ENCODE measurements at places on chromosomes 6 and 20.

DNA sequence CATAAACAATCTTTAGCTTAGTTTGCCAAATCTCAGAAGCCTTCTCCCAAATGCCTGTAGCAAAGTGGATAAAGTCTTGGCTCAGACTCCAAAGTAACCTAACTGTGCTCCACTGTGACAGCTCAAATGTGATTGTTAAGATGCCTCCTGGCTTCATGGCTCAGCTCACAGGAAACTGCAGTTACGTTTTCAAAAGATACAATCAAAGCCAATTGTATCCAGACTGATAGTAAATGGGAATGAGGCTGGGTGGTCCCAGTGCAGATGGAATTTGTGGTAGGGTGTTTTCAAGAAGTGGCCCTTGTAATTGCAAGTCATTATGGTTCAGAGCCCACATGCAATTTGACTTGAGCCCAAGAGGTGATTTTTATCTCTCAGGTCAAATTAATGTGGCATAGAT, 151.2 kb upstream of the TAB2 start:
- no peak for DNase-seq

- no peak for DNase-seq
These were observed 15.7 kb upstream of the REPS1 start for GRCh38 chr6:139003751-139004150.

DNA sequence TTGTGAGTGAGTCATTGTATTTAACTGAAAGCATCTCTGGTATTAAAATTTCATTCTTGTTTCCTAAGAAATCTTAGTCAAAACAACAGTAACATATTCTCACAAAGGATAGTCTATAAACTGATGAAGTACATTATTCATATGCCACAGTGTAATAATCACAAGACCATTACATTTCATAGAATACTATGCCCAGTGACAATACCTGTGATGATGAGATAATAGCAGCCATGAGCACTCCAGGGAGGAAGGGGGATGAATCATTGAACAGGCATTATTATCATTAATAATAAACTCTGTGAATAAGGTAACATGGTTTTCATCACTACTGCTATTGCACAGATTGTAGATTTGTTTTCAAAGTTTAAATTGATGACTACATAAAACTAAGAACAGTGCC, 667.9 kb downstream of the EPM2A start:
- DNase-seq = no peak

- no peak for DNase-seq
These were observed 94.0 kb downstream of the NOL4L start for GRCh38 chr20:32490942-32491763.

GRCh38 chr6:115634887-115635286, 425.8 kb downstream of the FRK start:
- DNase-seq = no peak

GRCh38 chr6:62042429-62042828, 243.6 kb downstream of the KHDRBS2 start:
- DNase-seq = no peak

DNA sequence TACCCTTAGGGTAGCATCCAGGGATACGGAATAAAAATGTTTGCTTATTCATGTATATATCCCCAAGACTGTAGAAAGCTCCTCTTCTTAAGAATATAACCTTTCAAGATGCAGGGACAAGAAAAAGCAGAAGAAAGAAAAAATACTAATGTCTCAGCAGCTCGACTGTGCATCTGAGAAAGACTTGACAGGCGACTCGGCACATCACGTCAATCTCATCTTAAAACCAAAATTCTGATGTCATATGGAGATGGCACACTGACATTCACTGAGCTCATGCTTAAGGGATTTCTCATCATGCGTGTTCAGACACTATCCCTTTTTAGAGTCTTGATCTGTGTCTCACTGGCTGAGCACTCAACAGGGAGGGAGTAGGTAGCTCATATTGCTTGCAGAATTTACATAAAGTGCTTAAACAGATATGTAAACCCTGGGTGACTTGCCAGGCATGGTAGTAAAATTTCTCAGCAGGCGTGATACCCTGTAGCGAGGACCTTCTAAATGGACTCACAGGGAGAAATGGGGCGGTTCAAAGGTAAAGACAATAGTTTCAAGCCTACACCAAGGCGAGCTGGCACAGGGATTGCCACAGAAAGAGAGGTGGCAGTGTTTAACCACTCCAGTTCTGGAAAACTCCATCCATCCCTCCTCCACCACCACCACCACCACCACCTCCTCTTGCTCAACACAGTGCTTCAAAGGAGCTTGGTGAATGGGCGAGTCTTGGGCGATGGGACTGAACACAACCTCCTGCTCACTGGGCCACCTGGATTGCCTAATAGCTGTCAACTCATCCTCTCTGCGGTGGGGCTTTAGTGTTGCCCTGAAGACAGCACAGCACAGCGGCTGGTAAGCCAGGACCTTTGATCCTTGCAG, 330.5 kb downstream of the TFAP2A start:
- no peak for DNase-seq

DNA sequence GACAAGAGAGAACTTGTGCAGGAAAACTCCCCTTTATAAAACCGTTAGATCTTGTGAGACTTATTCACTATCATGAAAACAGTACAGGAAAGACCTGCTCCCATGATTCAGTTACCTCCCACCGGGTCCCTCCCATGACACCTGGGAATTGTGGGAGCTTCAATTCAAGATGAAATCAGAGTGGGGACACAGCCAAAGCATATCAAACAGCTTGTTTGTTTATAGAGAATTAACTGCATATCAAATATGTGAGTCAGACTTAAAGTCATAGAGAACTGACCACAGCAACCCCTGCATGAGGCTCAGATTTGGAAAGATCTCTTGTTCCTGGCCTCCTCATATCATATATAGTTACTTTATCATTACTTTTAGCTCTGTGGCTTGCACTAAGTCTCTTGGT, 29.1 kb upstream of the HDAC2 start:
- no peak for DNase-seq

DNA sequence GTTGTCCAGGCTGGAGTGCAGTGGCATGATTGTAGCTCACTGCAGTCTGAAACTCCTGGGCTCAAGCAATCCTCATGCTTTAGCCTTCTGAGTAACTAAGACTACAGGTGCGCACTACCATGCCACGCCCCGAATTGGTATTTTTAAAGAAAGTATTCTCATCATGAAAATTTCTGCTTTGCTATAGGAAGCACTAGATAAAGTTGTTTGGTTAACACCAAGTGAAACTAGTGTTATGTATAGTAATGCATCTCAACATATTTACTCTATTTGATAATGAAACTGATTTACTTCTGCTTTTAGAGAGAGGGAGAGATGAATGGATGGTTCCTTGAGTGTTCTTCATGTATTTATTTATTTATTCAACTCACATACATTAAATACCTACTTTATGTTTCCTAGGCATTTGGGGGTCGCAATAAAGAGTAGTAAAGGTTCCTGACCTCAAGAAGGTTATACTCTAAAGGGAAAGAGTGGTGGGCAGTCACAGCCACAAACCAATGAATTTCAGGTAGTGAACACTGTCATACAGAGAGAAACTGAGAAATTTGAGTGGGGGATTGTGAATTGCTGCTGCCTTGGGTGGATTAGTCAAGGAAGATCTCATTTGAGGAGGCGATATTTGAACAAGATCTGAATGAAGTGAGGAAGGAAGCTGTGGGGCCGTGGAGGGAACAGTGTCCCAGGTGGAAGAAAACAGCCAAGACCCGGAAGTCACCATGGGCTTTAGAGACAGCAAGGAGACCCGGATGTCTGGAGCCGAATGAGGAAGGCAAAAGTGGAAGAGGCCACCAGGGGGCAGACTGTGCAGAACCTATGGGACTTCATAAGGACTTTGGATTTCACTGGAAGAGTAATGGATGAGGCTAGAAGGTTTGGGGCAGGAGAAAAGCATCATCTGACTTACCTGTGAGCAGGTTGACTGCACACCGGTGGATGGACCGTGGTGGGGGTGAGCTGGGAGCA, 185.6 kb downstream of the TSHZ2 start:
- DNase-seq = peak; percentile 67

DNA sequence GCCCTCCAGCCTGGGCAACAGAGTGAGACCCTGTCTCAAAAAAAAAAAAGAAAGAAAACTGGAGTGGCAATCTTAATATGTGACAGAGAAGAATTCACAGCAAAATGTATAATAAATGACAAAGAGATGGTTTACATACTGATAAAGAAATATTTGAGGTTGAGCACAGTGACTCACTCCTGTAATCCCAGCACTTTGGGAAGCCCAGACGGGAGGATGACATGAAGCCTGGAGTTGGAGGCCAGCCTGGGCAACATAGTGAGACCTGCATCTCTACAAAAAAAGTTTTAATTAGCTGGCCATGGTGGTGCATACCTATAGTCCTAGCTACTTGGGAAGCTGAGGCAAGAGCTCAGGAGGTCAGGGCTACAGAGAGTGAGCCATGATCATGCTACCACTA, 12.4 kb upstream of the DEFB118 start:
- no peak for DNase-seq

DNA sequence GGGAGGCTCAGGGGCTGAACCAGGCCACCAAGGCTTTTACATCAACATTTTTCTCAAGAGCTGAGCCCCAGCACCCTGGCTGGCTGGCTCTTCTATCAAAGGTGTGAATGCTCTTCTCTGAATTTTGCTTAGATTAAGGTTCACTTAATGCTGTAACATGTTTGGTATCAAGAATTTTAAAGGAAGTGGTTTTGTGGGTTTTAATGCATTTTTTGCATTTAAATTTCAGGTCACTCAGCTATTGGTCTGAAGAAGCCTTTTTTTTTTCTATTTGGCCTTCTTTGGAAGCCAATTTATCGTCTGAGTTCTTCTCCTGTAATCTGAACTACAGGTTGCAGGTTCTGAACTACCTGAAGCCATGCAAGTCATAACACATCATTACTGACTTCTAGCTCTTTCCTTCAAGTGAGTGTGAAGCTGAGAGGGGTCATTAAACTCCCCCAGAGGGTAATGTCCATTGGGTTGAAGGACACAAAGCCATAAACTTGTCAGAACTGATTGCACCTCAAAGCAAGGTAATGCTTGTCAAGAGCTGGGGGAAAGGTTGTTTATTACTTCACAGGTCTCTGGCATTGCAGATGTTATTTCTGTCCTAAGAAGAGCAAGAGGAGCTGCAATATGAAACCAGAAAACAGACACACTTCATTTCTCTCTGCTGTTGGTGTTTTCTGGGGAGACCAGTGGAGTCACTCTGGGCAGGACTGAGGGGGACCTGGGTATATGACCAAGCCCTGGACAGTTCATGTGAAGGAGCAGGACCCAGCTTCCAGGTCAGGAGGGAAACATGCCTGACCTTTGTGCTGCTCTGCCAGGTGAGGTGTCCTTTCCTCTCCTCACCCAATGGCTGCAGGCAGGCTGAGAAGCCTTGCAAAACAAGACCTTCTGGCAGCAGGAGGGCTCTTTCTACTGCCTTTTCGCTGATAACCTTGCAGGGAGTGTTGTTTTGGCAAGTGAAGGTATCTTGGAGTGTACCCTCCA, 26.1 kb upstream of the NEDD9 start:
- no peak for DNase-seq

- no peak for DNase-seq
These were observed 555.3 kb upstream of the MAP3K7 start for GRCh38 chr6:91142154-91142553.

DNA sequence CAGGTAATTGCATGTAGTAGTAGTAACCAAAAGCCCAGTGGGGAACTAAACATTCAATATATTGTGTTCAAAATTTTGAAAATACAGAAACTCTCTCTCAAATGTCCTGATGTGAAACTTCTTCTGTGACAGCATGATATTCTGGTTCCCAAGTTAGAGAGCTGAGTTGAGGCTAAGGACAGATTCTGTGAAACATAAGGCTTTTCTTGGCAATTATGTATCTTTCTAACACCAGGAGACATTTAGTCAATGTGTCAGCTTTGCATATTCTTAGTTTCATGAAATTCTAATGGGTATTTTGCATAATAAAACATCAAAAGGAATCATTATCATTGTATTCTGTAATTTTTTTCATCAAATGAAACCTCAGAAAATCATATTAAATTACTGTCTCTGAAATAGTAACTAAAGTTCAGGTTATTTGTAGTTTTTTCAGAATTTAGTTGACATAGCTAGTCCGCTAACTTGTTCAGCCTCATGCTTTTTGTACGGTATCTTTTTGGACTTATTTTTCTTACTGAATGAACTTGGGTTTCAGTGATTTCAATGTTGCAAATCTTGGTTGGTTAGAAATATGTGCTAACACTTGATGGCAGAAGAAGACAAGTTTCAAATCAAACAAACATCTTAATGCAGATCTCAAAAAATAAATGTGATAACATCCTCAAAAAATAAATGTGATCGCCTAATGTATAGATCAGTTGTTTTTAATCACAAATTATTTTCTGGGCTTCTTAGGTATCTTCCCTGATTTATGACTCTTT, 70.4 kb downstream of the AKAP7 start:
- DNase-seq = no peak

- DNase-seq = no peak
These were observed 114.3 kb upstream of the GGTLC1 start for GRCh38 chr20:24102749-24103333.

DNA sequence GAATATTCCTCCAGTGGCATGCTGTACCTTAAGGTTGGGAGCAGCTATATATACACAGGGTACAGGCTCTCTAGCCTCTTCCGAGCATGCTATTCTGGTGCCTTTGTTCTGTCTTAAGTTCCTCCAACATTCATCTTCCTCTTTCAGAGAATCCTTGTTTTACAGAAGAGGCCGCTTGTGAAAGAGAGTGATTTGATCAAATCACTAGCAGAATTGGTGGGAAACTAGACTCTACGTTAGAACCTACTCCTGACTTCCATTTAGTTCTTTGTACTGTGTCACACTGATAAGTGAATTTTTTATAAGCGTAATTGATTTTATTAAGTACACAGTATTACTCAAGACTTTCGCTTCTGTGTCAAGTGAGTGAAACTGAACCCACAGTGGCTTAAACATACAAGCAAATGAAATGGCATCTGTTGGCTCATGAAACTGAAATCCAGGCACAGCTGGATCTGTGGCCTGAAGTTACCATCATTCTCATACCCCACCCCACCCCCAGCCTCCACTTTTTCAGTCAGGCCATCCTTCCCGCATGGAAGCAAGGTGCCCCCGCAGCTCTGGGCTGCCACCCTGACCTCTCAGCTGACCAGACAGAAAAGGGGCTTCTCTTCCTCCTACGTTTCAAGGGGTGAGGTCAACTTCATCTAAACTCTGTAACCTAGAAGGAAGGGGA, 102.3 kb downstream of the RPP40 start:
- no peak for DNase-seq

GRCh38 chr6:100751590-100751989, 129.5 kb downstream of the ASCC3 start:
- DNase-seq = no peak

- DNase-seq = no peak
These were observed 12.7 kb downstream of the SYTL3 start for GRCh38 chr6:158662607-158662953.

All from ecto neural progenitor cell (in vitro differentiated cells).